ENCODE measurements at places on chromosomes 13 and 19.

- DNase-seq, result no peak
Observed at GRCh38 chr13:113831061-113831460, 32.8 kb downstream of the GAS6 start.

GRCh38 chr19:29620931-29621351, 14.9 kb downstream of the POP4 start:
- DNase-seq, result no peak

DNA sequence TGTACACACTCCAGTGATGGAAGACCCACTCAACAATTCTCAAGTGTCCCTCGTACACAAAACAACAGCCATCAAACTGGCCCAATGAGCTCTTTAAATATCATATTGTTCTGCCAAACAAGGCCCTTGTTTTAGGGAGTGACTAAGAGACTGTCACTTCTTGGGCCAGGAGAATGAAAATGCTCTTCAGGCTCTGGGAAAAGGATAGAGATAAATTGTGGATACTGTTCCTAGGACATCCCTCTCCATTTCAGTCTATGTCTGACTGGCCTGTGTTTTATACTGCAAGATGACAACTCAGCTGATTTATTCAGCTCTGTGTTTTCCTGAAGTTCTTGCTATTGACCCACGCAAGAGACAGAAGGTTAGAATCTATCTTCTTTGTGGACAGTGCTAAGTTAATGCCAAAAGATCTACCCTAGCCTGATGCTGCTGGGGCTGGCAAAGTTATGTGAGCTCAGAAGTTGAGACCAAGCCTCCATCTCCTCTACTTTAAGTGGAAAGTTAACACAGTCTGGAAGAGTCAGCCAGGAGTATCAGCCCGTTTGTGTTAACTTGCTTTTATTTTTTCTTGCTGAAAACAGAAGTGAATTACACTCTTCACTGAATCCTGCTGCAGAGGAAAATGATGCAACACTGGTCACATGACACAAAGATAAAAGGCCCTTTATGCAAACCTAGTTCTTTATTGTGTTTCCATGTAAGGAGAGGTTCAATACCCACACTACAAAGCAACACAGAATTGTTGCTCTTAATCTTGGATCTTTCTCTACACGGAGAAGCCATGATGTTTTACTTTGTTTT, 14.6 kb downstream of the FRY start:
- no peak for DNase-seq

GRCh38 chr13:95317039-95317989, 16.1 kb upstream of the ABCC4 start:
- DNase-seq, result no peak

DNA sequence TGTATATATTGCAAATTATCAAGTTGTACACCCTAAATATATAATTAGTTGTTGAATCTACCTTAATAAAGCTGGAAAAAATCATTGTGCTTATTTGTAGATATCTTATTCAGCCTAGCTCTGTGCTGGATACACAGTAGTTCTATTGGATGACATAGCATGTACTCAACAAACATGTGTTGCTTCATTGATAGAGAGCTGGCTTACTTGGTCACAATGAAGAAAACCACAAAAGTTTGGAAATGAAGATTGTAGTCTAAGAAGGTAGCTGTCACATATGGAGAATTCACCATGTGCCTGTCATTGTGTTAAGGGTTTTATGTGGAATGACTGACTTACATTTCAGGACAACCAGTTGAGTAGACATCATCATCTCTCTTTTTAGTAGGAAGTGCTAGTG, 278.9 kb downstream of the LMO7 start:
- DNase-seq, result no peak

DNA sequence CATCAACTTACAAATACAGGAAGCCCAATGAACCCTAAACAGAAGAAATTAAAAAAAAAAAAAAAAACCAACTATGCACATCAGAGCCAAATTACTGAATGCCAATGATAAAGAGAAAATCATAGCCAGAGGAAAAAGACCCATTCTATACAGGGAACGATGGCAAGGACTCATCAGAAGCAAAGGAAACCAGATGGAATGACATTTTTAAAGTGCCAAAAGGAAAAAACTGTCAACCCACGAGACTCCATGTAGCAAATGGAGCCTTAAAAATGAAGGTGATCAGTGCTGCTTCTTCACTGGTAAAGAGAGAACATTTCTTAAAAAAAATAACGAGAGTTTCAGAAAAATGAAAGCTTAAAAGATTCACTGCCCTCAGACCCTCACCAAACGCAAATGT, 18.3 kb downstream of the PCID2 start:
- DNase-seq, result no peak

DNA sequence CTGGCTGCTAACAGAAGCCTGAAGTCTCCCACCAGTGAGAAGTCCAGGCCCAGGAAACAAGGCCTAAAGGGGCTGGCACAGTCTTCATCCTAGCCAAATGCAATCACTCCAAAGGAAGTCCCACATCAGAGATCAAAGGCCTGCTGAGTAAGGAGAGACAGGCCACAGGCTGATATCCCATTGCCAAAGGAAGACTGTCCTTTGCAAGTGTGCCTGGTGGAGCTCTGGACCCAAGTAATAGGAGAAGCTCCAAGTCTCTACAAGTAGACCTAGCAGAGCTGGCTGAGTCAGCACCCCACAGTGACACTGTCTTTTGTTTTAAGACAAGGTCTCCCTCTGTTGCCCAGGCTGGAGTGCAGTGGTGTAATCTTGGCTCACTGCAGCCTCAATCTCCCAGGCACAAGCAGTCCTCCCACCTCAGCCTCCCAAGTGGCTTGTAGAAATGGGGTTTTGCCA, 4.5 kb downstream of the DBP start:
- no peak for DNase-seq

DNA sequence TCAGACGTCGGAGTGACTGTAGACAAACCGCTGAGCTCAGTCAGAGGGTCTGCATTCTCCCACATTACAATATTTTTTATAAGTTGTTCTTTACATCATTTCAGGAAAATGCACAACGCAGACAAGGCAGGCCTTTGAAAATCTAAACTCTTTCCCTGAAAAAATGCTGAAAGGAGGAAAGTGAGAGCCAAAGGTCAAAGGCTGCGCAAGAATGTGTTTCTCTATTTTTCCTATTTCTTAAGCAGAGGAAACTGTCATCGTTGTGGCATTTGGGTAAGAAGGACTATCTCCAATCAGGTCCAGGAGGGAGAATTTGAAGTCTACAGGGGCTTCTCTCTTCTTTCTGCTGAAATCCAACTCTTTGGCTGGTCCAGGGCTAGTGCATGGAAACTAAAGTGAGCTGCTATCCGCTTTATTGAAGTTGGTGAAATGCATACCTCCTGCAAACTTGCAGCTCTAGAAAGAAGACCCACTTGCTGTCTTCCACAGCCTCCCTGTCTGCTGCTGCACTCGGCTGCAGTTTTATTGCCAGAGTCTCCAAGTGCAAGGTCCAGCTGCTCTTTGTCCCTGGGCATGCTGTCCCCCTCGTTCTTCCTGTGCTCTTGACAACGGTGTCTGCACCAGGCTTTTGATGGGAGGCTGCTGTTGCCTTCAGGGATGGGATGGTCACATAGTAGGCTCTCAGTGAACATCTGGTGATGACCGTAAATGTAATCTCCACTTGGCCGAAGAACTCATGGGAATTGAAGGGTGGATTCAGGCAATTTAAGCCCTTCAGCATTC, 31.2 kb downstream of the ZNF536 start:
- DNase-seq, result no peak

DNA sequence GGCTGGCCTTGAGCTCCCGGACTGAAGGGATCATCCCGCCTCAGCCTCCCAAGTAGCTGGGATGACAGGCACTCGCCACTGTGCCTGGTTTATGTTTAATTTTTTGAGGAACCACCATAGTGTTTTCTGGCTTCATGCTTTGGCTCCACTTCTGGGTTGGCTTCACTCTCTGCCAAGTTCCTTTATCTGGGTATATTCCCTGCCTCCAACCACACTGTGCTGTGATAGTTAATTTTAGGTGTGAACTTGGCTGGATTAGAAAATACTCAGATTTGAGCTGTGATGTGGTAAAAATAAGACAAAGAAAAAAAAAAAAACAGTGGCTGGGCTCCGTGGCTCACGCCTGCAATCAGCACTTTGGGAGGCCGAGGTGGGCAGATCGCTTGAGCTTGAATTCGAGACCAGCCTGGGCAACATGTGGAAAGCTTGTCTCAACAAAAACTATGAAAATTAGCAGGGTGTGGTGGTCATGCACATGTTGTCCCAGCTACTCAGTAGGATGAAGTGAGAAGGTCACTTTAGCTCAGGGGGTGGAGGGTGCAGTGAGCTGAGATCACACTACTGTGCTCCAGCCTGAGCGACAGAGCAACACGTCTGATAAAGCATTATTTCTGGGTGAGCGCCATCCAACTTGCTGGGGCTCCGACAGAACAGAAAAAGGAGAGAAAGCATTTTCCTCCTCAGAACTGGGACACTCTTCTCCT, 7.5 kb upstream of the ILF3 start:
- DNase-seq, result no peak

DNA sequence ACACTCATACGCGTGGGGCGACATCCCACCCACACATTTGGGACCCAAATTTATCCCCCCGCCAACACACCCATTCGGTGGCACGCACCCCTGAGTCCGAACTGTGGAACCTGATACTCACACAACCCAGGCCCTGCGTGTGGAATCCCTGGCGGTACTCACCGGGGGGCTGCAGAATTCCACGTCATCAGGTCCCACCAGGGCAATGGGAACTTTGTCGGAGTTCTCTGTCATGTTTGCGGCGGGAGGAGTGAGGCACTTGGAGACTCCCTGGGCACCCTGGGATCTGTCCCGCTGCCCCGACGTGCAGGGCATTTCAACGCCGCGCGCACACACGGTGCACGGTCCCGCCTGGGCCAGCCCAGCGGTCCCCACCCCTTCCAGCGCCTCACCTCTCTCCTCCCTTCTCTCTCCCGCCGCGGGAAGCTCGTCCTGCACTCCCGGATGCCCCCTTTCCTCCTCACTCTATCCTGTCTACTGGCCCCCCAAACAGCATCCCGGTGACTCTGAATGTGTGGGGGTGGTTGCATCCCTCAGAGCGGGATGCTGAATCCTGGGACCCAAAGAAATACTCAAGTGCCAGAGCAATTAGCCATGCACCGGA, at the start of gene CNMD:
Gene CNMD (minus strand): TSS at position 353 of the 604 bp plus-strand sequence. CDS start 119 bp downstream, at position 234.
- no peak for DNase-seq

DNA sequence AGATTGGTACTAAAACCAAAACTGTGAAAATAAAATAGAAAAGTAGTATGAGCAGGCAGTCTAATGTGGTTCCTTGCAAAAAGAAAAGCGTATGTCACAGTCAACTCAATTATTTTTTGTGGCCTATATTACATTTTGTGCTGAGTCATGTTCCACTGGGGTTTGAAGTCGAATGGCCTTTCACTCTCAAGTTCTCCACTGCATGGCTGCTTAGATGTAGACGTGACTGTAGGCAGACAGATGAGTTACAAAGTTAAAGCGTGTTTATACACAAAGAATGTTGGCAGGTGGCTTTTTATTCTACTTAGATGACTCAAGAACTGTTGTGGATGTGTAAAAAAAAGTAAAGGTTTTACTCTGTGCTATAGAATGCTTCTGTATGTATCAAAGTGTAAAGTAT, 133.9 kb downstream of the SLITRK6 start:
- DNase-seq, result no peak

DNA sequence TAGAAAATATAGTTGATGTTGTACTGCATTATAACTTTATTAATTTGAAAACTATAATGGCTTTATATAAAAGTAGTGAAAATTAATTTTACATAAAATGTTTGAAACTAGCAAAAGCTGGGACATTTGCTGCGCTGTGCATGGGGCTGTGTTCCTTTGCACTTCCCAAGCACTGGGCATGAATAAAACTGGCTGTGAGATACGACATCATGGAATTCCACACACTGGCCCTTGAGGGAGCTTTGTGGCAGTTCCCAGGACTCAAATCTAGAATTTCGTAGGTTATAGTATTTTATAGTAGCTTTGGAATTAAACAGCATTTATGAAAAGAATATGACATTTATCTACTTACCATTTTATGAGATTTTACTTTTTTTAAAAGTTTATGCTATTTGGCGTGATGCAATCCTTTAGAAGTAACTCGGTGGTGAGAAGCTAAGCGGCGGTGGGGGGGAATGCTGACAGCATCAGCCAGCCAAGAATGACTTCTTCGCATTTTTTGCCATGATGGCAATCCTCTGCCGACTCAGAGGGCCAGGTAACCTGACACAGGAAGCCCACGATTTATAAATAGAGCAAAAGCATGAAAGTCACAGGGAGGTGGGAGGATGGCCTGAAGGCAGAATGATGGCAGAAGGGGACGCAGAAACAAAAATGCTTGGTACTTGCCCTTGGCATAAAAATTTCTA, 553.5 kb downstream of the MYO16 start:
- DNase-seq, result no peak

GRCh38 chr13:44417876-44418275, 44.3 kb downstream of the SERP2 start:
- no peak for DNase-seq

DNA sequence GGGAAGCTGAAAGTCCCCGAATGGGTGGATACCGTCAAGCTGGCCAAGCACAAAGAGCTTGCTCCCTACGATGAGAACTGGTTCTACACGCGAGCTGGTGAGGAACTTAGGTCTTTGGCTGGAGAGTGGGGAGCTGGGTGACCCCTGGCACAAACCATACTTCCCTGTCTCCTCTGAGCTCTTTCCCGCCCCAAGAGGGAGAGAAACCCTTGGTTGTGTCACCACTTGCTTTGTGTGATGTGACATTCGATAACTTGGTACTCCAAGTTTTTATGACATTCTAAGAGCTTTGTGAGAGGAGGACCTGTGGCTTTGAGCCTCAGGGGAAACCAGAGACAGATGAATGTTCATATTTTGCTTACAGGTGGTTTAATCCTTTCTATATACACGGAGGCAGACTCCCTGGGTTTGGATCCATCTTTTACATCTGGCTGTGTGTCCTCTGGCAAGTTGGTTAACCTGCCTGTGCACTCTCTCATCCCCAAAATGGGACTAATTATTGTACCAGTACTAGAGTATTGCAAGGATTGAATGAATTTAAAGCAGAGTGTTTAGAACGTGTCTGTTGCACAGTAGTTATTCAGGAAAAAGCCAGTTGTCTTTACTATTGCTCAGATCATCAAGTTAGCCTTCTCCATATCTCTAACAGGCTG, 1.2 kb downstream of the RPS19 start:
- no peak for DNase-seq

DNA sequence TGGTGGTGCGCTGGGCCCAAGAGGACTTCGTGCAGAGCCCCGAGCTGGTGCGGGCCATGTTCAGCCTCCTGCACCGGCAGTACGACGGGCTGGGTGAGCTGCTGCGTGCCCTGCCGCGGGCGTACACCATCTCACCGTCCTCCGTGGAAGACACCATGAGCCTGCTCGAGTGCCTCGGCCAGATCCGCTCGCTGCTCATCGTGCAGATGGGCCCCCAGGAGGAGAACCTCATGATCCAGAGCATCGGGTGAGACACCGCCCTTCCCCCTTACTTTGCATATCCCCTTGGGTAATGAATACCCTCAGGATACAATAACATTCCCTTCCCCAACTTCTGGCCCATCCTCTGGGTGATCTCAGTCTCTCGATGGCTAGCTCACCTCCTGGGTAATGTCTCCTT, 60.9 kb downstream of the RYR1 start:
- no peak for DNase-seq

- DNase-seq, result no peak
Observed at GRCh38 chr19:16860118-16860517, 28.7 kb upstream of the F2RL3 start.
